ENCODE measurements at places on chromosomes 2 and 18.

GRCh38 chr2:225543626-225544025, 144.1 kb downstream of the NYAP2 start:
- no peak for DNase-seq

DNA sequence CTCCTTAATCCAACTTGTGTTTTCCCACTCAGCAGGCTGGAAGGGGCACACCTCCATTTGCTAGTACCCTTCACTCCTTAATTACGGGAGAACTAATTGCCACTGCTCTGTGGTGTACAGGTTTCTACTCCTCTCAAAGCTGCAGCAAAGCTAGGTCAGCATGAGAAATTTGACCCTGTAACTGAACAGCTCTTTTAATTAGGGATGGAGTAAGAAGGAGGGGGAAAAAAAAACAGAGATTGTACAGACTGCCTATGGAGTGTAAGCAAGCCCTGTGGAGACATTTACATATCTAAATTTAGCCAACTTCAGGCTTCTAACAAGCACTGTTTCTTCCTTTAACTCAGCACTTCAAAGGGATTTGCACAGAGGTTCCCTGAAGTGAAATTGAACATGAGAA, 629.7 kb upstream of the SETBP1 start:
- DNase-seq, result no peak

DNA sequence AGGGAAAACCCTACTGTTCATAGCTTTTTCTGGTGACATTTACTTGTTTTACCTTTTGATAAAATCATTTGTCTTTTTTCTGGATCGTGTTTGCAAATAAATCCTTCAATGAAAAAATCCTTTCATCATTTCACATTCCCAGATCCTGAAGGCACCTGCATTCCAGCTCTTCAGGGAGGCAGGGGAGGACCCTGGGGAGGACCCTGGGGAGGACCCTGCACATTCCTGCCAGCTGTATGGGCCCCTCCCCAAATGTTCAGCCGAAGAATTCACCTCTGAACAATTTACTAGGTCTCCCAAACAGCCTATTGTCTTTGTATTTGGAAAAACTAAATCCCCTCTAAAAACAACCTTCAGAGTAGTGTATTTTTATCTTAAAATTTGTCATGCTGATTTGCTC, 558.4 kb upstream of the ID2 start:
- DNase-seq, result no peak

DNA sequence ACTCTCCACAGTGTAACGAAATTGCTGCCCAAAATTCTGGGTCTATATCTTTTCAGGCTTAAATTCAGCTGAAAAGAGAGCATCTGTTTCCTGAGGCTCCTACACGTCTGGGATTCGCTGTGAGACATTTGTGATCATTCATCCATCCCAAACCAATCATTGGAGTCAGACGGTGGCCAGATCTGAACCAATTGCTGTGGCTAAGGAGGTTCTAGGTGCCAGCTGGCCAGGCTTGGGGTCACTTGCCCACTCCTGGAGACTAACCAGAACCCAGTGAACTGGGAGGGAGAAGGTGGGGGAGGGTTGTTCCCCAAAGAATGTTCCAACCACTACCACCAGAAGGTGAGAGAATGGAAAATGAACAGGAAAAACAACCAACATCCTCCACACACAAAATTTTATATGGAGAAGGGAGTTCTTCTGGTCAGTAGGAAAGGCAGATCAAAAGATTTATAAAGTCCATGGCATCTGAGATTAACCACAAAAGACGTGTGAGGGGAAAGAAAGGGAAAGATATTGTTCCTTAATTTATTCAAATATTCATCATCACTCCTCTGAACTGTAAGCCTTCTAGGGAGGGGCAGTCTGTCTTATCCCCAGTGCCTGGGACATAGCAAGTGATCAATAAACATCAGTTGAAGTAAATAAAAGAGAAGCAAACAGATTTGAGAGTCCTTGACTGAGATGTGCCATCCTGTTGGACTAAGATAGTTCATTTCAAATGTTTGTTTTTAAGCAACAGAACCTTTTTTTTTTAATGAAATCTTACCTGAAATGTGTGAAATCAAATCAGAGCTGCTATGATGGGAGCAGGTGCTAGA, 3.0 kb upstream of the RTKN start:
- no peak for DNase-seq

DNA sequence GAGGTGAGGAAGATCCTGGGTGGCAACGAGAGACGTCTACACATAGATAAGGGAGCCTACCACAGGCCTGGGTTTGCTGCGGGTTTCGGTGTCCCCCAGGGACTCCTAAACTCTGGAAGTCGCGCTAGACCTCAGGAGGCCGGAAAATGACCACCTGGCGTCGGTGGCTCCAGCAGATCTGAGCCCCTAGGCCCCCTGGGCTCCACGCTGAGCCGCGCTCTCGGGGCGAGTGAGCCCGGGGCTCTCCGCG, 987 bp upstream of the DLX1 start:
- DNase-seq, result no peak

DNA sequence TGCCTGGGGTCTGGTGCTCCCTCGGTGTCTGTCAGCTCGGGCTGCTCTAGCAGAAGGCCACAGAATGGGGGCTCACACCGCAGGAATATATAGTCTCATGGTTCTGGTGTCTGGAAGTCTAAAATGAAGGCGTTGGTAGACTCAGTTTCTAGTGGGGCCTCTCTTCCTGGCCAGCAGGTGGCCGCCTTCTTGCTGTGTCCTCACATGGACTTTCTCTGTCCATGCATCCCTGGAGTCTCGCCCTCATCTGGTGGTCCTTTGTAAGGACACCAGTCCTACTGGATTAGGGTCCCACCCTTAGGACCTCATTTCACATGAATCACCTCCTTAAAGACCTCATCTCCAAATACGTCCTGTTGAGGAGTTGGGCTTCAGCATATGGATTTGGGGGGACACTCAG, 65.7 kb downstream of the RRM2 start:
- DNase-seq, result no peak

GRCh38 chr2:125041846-125042245, 1016.8 kb downstream of the CNTNAP5 start:
- no peak for DNase-seq

DNA sequence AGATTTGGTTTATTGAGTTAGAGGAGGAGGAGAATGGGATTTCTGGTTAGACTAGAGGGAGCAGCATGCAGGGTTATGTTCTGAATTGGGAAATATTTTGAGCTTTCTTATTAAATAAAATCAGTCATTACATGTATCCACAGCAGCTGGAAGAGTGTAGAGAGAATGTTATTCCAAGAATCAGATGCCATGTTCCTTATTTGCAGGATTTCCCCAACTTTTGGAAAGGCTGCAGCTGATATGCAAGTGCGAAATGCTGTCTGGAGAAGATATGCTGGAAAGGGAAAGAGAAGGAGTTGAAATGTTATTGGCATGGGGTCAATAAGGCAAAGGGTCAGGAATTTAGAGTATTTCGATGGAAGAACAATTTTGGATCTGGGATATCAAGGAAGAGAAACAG, 255.8 kb downstream of the MTX2 start:
- DNase-seq, result no peak

- DNase-seq, result no peak
Measured at GRCh38 chr2:99605036-99605435, 115.2 kb upstream of the REV1 start.

DNA sequence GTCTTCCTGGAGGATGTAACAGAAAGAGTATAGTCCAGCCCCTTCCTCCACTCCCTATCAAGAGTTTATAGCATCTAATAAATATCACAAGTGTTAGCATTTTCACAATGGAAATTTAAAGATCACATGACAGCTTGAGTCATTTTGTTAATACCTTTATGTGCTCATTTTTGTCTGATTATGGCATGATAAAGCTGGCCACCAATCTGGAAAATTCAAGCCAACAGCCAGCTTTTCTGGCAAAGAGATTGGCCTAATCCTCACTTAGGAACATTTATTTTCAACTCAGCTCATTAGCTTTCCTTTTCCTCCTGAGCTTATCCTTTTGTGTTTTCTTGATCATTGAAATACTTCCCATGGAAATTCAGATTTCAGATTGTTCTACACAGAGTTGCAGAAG, 262.9 kb upstream of the RBMS1 start:
- no peak for DNase-seq

DNA sequence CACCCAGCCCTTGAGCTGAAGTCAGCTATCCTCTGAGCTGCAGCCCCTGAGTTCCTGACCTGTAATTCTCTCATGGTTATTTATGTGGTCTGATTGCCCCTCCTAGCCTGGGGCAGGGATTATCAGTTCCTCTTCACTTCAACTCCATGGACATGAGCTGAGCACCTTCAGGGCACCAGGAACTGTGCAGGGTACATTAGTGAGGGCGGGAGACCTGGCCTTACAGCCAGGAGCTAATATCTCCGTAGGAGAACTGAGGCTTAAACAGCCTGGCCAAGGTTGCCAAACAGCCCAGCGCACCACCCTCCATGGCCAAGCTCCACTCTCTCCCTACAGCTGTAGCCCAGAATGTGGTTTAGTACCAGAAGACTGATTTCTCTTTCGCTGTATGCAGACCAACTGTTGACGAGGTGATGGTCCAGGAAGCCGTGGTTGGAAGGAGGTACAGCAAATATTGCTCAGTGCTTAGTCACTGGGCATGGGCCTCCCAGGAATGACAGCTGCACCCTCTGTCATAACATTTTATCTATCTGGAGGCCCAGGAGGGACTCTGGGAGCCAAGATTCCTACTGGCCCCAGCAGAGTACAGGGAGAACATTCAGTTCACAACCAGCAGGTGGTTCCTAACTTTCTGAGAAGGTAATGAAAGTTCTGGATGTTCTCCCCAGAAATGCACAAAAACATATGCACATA, 228.7 kb upstream of the SIX2 start:
- no peak for DNase-seq

- DNase-seq, result no peak
Measured at GRCh38 chr2:222427646-222428301, 3.4 kb downstream of the SGPP2 start.

- no peak for DNase-seq
Measured at GRCh38 chr18:28359176-28359575, 182.2 kb upstream of the CDH2 start.

Measured in lower leg skin (tissue), 4 donors.